Amygdala (tissue), 56 donors: ENCODE measurements at places on chromosomes 3 and 15.

DNA sequence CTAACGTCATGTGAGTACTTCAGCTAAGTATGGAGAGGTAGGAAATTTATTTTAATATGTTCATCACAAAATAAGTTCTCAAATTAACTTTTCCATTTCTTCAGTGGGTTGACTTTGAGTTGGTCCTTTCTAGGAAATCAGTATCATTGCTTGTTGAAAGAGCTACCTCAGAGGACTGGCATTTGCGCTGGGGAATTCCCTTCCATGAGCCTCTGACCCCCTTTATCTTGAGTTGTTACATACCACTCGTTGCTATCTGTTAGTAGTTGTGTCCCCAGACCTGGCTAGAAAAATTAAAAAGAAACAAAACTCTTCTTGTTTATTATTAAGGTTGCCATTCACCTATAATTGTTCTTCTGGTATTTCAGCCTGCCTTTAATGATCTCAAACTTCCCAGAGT is 96.8 kb upstream of the ROBO2 start:
- no peak for DNase-seq

GRCh38 chr15:63573533-63573932 is 23.7 kb upstream of the FBXL22 start:
- DNase-seq, result no peak

- DNase-seq, result no peak
Observed at GRCh38 chr15:82812994-82813393, 3.6 kb downstream of the WHAMM start.

- DNase-seq, result no peak
Observed at GRCh38 chr15:72092006-72092405, 25.9 kb downstream of the MYO9A start.

GRCh38 chr3:56748663-56749231 is 53.0 kb downstream of the ARHGEF3 start:
- no peak for DNase-seq

GRCh38 chr3:118101891-118102290 is 932.8 kb downstream of the IGSF11 start:
- DNase-seq, result no peak

DNA sequence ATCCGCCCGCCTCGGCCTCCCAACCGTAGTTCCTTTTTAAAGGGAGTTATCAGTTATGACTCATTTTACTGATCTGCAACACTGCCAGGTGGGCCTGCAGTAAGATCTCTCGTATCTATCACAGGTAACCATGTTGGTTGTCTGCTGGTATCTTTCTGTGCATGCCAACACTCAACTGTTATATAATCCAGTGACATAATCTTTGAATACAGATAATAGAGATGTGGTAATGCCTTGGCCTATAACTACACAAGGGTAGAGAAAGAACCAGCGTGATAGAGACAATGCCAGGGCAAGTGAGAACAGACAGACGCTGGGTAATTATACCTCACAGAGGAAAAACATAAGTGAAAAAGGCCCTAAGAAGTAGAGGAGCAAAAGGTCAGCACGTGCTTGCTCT is 11.0 kb upstream of the ARPP19 start:
- no peak for DNase-seq

DNA sequence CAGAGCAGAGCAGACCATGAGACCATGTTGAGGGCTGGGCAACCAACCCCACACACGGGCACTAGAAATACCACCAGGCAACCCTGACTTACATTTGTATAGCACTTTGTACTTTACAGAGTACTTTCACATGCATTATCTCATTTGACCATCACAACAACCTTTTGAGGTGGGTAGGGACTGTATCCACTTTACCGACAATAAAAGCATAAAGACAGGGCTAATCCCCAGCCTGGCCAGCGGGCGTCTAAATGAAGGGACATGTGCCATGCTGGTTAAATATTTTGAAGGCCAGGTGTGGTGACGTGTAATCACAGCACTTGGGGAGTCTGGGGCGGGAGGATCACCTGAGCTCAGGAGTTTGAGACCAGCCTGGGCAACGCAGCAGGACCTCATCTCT is 23.6 kb downstream of the RASGRP1 start:
- DNase-seq, result no peak

- DNase-seq, result no peak
Observed at GRCh38 chr3:193945143-193945542, 190.8 kb upstream of the HES1 start.

DNA sequence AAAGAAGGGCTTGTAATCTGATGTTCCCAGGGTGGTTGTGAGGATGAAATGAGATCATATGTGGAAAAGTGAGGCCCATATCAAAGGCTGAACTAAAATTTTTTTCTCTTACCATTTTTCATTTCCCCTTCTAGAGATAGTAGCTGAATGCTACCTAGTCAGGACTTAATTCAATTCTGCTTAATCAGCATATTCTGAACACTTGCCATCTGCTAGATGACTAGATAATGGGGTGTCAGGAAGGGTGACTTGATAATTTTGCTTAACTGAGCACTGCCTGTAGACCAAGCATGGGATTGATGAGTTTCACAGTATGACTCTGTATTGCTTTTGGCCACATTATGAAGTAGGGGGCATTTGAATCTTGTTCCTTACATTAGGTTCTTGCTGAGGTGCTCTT is 136.2 kb downstream of the CHST2 start:
- DNase-seq, result no peak

- DNase-seq, result no peak
Observed at GRCh38 chr15:90062023-90062442, 40.2 kb downstream of the IDH2 start.
